ENCODE measurements at places on chromosomes 6 and 20.

GRCh38 chr20:20253039-20253743, 114.7 kb upstream of the INSM1 start:
- DNase-seq: no peak

DNA sequence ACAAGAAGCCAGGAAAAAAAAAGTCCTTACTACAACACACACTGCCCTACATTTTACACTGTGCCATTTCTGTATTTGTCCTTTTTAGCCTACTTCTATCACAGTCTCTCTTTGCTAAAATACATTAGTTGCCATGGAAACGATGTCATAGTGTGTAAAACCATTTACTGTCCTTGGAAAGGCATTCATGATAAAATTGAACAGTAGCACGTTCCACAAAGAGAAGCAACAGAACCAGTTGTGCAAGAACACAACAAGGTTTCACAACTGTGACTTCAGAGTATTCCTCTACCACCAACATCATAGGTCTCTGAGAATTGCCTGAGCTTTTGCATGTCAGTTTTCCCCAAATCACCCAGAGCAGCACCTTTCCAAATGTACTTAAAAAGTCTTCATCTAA, 20.5 kb downstream of the FYN start:
- no peak for DNase-seq

DNA sequence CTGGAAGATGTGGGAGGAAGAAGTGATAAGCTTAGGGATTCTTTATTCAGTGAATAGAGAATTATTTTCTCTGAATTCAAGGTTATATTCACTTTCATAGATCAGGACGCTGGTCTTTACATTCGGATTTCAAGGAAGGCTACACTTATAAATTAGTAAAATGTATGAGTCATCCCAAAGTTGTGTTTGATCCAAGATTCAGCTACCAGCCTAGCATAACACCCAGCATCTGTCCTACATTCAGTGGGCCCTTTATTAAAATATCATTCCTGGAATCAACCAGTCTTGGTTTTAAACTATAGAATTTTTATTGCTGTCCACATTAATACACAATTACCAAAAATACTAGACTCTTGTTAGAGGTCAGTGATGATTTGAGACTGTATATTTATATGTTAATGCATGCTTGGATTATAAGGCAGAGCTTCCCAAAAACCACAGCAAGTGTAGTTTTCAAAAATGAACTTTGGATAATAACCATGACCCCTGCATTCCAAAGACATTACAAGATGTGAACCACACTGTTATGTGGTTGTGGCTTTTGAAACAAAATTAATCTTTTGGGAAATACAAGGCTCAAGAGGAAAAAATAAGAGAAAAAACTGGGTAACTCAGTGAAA, 210.7 kb upstream of the CNR1 start:
- DNase-seq: no peak

DNA sequence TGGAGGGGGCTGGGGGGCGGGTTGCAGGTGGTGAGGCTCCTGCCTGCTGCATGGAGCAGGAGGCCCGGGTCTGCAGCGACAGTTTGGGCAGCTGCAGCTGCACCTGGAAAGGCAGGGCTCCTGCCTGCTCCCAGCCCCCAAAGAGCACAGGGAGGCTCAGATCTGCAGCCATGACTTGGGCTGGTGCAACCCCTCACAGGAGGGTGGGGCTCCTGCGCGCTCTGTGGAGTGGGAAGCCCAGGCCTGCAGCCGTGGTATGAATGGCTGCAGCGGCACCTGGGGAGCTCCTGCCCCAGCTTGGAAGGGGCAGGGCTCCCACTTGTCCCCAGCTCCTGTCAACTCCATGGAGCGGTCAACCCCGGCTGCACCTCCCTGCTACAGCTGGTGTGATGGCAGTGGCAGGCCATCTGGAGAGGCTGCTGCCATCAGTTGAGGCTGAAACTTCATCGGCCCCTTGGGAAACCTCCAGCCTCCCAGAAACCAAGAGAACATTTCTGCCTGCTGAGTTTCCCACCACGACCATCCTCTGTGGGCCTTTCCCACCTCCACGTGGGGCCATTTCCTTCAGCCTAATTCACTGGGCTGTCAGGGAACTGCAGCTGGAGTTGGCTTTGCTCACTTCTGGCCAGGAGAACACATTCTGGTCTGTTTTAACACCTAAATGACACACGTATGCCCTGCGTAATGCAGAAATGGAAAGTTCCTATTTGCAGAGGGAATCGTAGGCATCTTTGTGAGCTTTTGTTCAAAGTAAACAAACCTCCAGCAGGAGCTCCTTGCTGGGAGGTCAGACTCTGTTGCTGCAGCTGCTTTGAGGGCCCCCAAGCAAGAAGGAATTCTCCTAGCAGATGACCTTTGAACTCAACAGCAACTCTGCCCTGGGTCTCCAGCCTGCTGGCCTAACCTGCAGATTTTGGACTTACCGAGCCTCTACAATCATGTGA, 429.0 kb downstream of the PREX1 start:
- DNase-seq: no peak

DNA sequence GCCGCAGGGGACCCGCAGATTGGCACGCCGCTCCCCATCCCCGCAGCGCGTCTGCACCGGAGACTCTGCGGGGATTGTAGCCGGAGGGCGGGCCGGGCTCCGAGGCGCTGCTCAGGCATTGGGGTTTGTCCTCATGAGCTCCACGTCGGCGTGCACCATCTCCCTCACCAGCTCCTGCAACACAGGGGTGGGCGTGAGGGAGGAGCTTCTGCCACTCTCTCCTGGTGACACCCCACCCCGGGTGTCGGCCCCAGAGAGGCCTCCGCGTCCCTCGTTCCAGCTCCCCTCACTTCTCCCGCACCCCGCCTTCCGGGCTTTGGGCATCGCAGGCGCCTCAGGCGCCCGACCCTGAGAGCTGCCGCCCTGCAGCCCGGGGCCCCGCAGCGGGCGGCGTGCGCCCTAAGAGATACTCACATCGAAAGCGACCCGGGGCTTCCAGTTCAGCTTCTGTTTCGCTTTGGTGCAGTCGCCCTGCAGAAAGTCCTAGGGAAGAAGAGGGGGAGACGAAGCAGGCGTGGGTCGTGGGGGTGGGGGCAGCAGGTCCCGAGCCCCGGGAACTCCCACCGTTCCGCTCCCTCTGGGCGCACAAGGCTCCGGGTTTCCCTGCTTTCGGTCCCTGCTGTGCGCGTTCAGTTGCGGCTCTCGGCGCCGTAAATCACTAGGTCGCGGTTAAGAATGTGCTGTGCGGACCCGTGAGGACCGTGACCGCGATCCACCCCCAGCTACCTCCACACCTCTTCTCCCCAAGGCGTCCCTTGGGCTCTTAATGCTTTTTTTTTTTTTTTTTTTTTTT, 14.5 kb downstream of the FOXC1 start:
- no peak for DNase-seq

DNA sequence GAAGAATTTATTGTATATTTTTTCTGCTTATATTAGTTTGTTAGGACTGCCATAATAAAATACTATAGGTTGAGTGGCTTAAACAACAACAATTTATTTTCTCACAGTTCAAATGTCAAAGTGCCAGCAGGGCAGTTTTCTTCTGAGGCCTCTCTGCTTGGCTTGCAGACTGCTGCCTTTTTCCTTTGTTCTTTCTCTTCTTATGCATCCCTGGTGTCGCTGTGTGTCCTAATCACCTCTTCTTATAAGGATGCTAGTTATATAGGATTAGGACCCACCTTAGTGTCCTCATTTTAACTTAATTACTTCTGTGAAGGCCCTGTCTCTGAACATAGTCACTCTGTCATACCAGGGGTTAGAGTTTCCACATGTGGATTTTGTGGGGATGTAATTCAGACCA, 354.4 kb downstream of the NKAIN2 start:
- no peak for DNase-seq

- DNase-seq: no peak
Measured at GRCh38 chr20:54255157-54255556, 47.3 kb downstream of the PFDN4 start.

GRCh38 chr6:42194056-42194455, 700 bp downstream of the GUCA1B start:
- no peak for DNase-seq
